ENCODE measurements at places on chromosomes 1 and 21.

- no peak for DNase-seq
These were observed 31.0 kb downstream of the DDX20 start for GRCh38 chr1:111786669-111787207.

GRCh38 chr1:232578651-232579195, 51.2 kb downstream of the SIPA1L2 start:
- no peak for DNase-seq

- DNase-seq = peak; percentile 18
These were observed 21.1 kb downstream of the SSBP3 start for GRCh38 chr1:54384918-54385726.

- no peak for DNase-seq
These were observed 92.3 kb upstream of the COL6A1 start for GRCh38 chr21:45889256-45889655.

- peak; percentile 95 for DNase-seq
These were observed 87.3 kb upstream of the TLR5 start for GRCh38 chr1:223230161-223230881.

- no peak for DNase-seq
These were observed 8.0 kb downstream of the SLC30A2 start for GRCh38 chr1:26037904-26038303.

- DNase-seq = no peak
These were observed 7.0 kb downstream of the FAAP20 start for GRCh38 chr1:2187619-2188018.

DNA sequence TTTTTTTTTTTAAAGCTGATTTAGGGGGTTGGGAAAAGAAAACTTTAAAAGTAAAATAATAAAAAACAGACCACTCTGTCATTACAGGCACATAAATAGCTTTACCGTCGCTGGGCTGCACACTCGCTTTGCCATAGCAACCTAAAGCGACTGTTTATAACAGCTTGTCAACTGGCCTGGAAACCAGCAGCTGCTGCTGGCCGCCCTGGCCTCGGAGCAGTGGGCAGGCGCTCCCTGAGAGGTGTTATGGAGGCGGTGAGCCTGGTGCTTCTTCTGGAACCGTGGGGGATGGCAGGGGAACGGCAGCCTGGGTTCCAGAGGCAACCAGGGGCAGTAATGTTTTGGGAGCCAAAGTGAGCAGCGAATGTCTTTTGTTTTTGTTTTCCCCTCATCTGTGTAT, 45.7 kb downstream of the ATP2B4 start:
- no peak for DNase-seq

- no peak for DNase-seq
These were observed 621.4 kb downstream of the KIF26B start for GRCh38 chr1:245776139-245776538.

DNA sequence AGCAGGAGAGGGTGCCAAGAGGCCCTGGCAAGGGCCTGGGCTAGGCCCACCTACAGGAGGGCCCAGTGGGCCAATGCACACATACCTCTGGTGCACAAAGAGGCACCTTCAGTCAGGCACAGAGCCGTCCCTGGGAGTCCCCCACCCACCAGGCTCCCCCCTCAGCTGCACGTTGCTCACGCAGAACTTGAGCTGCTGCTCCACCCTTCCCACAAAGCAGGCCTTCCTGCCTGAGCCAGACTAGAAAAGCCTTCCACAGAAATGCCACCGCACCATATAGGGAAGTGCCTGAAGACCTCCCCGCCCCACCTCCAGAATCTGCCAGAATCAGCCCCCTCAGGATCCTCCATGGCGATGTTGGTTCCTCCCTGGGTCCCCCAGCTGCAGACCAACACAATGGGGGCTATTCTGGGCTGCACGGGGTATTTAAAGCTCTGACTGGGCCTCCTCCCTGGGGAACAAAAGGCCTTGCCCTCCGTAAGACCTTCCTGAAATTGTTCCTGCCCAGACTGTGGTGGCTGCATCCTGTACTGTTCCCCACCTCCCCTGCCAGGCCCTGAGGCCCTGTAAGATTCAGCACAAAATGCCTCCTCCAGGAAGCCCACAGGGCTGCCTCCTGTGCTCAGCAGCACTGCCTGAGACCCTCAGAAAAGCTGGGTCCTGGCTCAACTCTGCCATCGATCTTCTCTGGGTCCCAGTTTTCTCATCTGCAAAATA, 27.2 kb downstream of the HSPG2 start:
- no peak for DNase-seq

GRCh38 chr1:58584082-58584895, 7.2 kb upstream of the TACSTD2 start:
- DNase-seq = peak; percentile 95

DNA sequence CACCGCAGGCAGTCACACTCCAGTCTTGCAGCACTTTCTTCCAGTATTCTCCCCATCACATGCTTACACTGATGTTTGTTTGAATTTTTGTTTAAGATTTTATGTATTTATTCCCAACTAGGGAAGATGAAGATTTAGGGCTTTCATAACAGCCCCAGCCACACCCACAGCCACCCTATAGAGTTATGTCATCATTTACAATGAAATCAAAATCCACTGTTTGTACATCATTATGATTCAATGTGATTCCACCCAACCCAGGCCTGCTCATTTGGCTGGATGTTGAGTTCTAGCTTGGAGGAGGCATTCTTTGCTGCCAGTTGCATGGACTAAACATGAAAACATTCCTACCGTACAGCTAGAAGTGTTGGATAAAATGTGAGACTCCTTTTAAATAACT, 35.8 kb downstream of the RIPK4 start:
- DNase-seq = no peak

DNA sequence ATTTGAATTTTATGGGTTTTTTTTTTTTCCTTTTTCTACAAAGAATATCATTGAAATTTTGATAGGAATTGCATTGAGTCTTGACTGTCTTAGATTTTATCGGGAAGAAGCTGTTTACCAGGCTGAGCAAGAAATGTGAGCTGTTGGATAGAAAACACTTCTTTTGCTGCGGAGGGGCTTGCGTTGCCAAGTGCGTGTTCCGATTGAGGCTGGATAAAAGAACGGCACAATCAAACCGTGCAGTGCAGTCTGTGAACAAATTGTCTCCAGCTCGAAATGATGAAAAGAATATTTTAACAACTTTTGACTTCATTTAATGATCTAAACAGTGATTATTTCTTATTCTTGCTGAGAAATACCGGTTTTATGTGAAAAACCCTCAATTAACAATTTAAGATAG, 149.4 kb downstream of the RYR2 start:
- no peak for DNase-seq

GRCh38 chr1:201890223-201890622, 1.5 kb downstream of the SHISA4 start:
- no peak for DNase-seq

GRCh38 chr21:32143241-32143939, 135.5 kb downstream of the MIS18A start:
- DNase-seq = no peak

GRCh38 chr1:241336335-241336734, 20.7 kb downstream of the RGS7 start:
- peak; percentile 48 for DNase-seq

DNA sequence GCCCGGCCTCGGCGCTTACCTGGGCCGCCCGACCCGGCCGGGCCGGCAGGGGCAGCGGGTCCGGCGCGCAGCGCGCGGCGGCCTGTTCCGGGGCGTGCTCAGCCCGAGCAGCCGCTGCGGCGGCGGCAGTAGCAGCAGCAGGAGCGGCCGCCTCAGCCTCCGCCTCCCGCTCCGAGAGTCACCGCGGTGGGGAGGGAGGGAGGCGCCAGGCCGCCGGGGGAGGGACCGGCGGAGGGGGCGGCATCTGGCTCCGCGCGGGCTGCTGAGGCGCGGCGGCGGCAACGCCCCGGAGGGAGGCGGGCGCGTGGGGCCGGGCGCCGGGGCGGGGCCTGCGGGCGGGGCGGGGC, at the start of gene CTNNBIP1:
Gene CTNNBIP1 (minus strand): TSS at position 194 of the 347 bp plus-strand sequence. CDS start 38,205 bp downstream, outside the sequence.
- DNase-seq = no peak

DNA sequence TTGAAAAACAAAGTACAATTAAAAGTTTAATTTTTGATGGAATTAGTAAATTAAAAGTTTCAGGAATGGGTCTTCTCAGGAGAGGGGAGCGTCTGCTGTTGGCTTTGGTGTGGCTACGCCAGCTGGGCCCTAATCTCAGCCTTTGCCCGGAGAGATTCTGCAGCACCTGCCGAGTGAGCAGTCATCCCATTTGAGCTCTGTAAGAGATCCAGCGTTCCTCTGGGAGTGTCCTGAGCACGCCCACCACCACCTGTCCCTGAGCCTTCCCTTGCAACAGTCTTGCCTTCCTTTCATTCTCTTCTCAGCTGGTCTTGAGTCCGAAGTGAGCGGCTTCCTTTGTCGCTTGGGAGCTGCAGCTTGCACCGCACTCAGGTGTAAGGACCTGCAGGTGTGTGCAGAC, 263.1 kb downstream of the CAMTA1 start:
- DNase-seq = no peak

- DNase-seq = no peak
These were observed 135.1 kb upstream of the PTGFR start for GRCh38 chr1:78355656-78356055.

DNA sequence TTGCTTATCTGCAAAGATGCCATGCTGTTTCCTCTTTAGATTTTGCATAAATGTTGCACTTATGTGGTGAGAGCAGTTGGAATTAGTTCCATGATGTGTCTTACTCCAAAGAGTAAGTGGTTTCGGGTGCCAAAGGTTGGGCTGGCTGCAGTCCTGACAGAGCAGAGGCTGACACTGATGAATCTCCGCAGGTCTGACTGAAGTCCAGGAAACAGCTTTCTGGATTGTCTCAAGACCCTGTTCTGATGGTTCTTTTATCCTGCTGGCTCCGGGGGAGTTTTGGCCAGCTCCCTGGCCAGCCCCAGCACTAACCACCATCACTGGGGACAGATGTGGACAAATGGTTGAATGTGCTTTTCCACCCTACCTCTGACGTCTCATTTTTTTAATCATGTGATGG, 207.2 kb upstream of the KIAA0040 start:
- DNase-seq = no peak

- DNase-seq = peak; percentile 99
These were observed 61.1 kb downstream of the TOMM20 start for GRCh38 chr1:235067396-235068157.

DNA sequence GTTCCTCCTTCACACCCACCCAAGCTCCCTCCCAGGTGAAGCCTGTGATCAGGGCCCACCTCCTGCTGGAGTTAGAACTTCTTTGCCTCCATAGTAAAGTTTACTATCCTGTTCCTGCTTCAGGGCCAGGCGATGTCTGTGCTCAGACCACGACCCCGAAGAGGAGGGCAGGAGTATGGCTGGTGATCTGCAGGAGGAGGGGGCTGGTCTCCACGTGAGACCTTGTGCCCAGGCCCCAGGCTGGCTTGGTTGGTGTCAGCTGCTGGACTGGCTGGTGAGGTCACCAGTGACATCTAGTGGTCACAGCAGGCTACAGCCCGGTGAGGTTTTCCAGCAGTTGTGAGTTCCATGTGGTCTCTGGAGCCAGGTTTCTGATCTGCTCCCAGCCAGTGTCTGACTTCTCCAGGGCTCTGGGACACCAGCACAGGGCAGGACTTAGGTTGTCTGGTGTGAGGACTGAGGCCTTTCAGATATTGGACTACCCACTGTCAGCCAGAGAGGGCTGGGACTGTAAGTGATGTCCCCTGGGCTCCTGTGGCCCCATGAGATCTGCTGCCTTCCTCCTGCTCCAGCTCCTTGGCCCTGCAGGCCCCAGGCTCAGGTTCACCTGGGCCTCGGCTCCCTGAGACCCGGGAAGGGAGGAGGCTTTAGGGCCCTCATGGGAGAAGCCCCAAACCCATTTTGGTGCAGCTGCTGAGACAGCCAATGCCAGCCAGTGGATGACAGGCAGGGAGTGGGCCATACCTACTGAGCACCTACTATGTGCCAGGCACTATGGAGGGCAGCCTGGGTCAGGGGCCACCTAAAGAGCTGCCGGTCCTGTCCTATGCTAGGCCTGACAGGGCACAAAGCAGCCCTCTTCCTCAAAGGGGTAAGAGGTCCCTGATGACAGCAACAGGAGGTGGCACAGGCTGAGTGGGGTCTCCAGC, 6.0 kb upstream of the UBL4B start:
- peak; percentile 70 for DNase-seq

GRCh38 chr1:48049823-48050535, 52.8 kb upstream of the TRABD2B start:
- peak; percentile 33 for DNase-seq

DNA sequence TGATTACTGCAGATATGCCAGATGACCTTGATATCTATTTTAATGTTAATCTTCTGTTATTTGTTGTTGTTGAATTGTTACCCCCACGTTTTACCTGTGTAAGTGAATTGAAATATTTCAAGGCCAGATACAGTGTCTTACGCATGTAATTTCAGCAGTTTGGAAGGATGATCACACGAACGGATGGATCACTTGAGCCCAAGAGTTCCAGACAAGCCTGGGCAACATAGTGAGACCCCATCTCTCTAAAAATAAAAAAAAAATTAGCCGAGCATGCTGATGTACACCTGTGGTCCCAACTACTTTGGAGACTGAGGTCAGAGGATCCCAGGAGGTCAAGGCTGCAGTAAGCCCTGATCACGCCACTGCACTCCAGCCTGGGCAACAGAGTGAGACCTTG, 32.2 kb downstream of the SDCCAG8 start:
- DNase-seq = peak; percentile 28

GRCh38 chr1:36352910-36353878, 29.7 kb upstream of the EVA1B start:
- DNase-seq = peak; percentile 67

DNA sequence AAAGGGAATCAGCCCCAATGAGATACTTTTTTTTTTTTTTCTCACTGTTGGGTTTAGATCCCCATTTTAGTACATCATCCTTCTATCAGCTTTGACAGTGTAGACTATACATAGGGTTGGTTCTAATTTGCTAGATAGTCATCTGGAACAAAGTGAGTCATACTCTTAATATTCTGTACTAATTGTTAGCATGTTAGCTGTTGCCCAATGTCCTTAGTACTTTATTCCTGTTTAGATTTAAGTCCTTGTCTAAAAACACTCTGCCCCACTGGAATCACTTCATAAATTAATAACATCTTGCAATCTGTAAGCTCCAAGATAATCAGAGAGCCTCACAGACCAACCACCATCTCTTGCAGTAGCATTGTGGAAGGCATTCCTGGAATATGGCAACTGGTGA, 209.8 kb upstream of the KIAA0040 start:
- no peak for DNase-seq

DNA sequence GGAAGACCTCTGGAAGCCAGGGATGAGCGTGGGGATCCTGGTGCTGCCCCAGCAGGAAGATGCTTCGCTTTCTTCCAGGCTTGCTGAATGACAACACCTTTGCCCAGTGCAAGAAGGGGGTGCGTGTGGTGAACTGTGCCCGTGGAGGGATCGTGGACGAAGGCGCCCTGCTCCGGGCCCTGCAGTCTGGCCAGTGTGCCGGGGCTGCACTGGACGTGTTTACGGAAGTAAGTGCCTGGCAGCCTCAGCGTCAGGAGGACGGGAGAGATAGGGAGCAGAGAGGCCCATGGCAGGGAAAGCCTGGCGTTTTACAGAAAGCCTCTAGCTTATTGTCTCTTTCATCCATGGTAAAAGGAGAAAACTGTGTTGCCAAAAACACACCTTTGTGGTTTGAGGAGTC, 23.5 kb downstream of the PHGDH start:
- DNase-seq = no peak

DNA sequence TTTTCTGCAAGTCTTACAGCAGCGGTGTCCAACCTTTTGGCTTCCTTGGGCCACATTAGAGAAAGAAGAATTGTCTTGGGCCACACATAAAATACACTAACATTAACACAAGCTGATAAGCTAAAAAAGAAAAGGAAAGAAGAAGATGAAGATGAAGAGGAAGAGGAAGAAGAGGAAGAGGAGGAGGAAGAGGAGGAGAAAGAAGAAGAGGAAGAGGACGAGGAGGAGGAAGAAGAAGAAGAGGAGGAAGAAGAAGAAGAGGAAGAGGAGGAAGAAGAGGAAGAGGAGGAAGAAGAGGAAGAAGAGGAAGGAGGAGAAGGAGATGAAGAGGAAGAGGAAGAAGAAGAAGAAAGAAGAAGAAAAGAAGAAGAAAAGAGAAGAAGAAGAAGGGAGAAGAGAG, 230.7 kb downstream of the DENND1B start:
- DNase-seq = no peak

Data from kidney tubule cell (primary cell).